Activated T-helper 1 cell treated with anti-CD3 and anti-CD28 coated beads, Interleukin-12 subunit alpha, Interleukin-12 subunit beta, Interleukin-2, Interleukin-4 antibody, amounts not matched to agents 30 ng/mL and 10 ng/mL and 1 ng/mL, durations not matched to agents 14 hours and 24 hours and 36 hours (primary cell): ENCODE measurements at places on chromosomes 2 and 18. TPM values are rescaled to one million over a fixed set of nuclear protein-coding genes. Genes with fewer than 3 reads are reported as not detected.

- H3K4me3 ChIP-seq: no peak overlapping the region
- no peaks in the 10 kb centered on the region for H3K27me3 ChIP-seq
- H3K36me3 ChIP-seq: no peaks in the 10 kb centered on the region
These were observed 242.1 kb downstream of the TMX3 start for GRCh38 chr18:68472701-68473295.

DNA sequence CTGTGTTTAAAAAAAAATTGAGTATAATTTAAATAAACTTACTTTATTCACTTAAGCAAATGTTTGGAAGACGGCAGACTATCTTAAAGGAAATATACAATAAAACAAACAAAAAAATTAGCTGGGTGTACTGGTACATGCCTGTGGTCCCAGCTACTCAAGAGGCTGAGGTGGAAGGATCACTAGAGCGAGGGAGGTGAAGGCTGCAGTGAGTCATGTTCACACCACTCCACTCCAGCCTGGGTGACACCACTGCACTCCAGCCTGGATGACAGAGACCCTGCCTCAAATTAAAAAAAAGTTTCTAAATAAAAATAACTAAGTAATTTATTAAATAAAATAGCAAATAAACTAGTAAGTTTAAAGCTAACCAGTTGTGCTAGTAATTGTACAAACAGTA lies 7.5 kb downstream of the PUM2 start:
- peaks cover 59% of the 10 kb centered on the region for H3K4me1 ChIP-seq
- DNase-seq: no peak
- no peak overlapping the region for H3K27ac ChIP-seq
- H3K36me3 ChIP-seq: peaks cover 18% of the 10 kb centered on the region

GRCh38 chr18:10755855-10756254 lies 230.0 kb downstream of the NAPG start:
- DNase-seq: no peak
- no peaks in the 10 kb centered on the region for H3K27me3 ChIP-seq
- no peaks in the 10 kb centered on the region for H3K36me3 ChIP-seq
- no peak overlapping the region for H3K27ac ChIP-seq
- no peak overlapping the region for H3K4me3 ChIP-seq

The CCDC85A gene
- not detected in 2 replicates for total RNA-seq

- H3K36me3 ChIP-seq: peaks cover 13% of the 10 kb centered on the region
- peaks cover under 1% of the 10 kb centered on the region for H3K4me1 ChIP-seq
- H3K27me3 ChIP-seq: peaks cover 2% of the 10 kb centered on the region
- no peak overlapping the region for H3K4me3 ChIP-seq
- DNase-seq: no peak
These were observed 96.2 kb downstream of the PMS1 start for GRCh38 chr2:189880429-189880828.

The FTCDNL1 gene
- total RNA-seq: 1.7 and 2.1 TPM in 2 replicates

The CNDP2 gene
- 159 and 164 TPM in 2 replicates for total RNA-seq

DNA sequence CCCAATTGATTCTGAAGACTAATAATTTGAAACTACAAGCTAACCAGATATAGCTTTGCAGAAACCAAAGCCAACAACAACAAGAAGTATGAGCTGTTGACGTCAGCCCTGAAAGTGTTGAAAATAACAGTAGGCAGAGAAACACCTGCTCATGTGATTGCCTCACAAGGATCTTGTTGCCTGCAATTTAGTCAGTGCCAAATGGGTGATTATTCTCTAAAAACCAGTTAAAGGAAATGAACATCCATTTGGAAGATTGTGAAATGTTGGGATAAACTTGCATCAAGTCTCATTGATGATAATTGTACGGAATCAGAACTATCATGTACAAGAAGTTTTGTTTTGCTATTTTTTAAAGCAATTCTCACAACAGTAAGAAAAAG lies 2.8 kb downstream of the CYTIP start:
- peaks cover 51% of the 10 kb centered on the region for H3K4me1 ChIP-seq
- no peaks in the 10 kb centered on the region for H3K27me3 ChIP-seq
- no peak for DNase-seq
- H3K27ac ChIP-seq: peak overlapping the region; percentile 99

The SIX3 gene
- not detected in 2 replicates for total RNA-seq

The SLC14A1 gene
- total RNA-seq: 0.10 and 0.49 TPM in 2 replicates

DNA sequence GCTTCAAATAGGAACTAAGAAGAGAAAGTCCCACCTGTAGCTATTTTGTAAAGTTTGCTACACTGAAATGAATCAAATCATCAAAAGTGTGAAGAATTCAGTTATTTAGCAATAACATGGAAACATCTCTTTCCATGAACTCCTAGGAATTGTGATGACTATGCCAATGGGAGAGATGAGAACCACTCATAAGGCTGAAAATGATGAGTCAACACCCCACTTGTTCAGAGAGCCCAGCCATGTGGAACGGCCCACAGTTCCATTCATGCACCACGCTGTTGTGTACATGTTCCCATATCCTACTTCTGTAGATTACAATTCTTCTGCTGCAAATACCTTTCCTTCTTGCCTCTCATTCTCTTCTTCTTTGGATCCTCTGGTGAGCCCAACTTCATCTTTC lies 645.5 kb upstream of the ID2 start:
- DNase-seq: no peak
- H3K36me3 ChIP-seq: peaks cover 5% of the 10 kb centered on the region
- H3K27me3 ChIP-seq: peaks cover 2% of the 10 kb centered on the region
- no peaks in the 10 kb centered on the region for H3K4me1 ChIP-seq
- no peak overlapping the region for H3K4me3 ChIP-seq

DNA sequence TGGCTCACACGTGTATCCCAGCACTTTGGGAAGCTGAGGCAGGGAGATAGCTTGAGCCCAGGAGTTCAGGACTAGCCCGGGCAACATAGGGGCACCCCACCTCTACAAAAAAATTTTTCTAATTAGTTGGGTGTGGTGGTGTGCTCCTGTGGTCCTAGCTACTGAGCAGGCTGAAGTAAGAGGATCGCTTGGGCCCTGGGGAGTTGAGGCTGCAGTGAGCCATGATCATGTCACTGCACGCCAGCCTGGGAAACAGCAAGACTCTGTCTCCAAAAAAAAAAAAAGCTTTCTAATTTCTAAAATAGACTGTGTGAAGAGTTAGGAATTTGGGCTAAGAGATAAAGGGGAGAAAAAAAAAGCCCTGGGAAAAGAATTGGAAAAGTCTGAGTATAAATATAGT lies 51.9 kb upstream of the NAB1 start:
- no peak overlapping the region for H3K4me3 ChIP-seq
- H3K36me3 ChIP-seq: no peaks in the 10 kb centered on the region
- no peak for DNase-seq
- H3K27me3 ChIP-seq: no peaks in the 10 kb centered on the region

The CD8B2 gene
- total RNA-seq: 0.37 and 0.54 TPM in 2 replicates

The FABP1 gene
- total RNA-seq: not detected in 2 replicates

The PLCD4 gene
- 0.54 and 0.62 TPM in 2 replicates for total RNA-seq

DNA sequence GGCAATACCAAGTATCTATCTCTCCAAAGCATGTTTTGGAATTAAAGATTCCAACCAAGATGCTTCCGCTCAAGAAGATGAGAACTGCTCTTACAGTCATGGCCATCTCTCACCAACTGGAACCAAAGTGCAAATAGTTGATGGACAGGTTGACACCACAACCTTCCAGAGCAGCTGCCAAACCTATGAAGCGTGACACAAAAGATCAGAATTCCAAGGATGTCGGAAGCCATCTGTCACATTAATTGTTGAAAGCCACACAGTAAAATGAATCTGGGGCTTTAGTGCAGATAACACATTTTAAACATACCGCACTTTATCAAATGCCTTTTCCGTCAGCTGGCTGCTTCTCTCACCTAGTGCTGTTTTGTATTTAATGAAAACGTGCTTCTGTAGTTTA lies 195.7 kb downstream of the CDH20 start:
- no peaks in the 10 kb centered on the region for H3K27me3 ChIP-seq
- no peak overlapping the region for H3K27ac ChIP-seq

- DNase-seq: peak; percentile 34
- H3K4me1 ChIP-seq: peaks cover 20% of the 10 kb centered on the region
- H3K27me3 ChIP-seq: peaks cover 2% of the 10 kb centered on the region
- peak overlapping the region; percentile 68 for H3K4me3 ChIP-seq
- peak overlapping the region; percentile 82 for H3K27ac ChIP-seq
These were observed 7.9 kb upstream of the PDCL3 start for GRCh38 chr2:100554798-100555407.

DNA sequence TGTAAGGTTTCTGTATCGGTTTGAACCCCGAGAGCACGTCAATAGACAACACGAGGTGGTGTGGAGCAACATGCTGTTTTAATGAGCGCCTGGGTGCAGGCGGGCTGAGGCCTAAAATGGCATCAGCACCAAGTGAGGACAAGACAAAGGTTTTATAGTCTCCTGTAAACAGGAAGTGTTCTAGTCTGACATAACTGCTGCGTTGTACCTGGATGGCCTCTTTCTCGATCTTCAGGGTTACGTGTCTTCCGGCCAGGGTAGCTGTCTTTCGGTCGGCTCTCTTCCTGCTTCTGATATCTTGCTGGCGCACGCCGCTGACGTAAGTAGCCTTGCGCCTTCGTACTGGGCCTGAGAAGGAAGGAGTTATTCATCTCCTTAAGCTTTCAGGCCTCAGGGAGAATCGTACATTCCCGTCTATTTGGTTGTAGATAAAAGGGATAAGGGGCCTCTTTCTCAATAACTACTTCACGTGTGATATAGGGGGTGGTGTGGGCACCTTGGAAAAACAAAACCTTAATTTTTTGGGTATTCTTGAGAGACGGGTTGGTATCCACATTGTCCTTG lies 53.5 kb downstream of the KYNU start:
- no peak overlapping the region for H3K4me3 ChIP-seq
- no peaks in the 10 kb centered on the region for H3K27me3 ChIP-seq
- H3K27ac ChIP-seq: no peak overlapping the region
- no peaks in the 10 kb centered on the region for H3K36me3 ChIP-seq

- H3K27me3 ChIP-seq: peaks cover 25% of the 10 kb centered on the region
- H3K4me1 ChIP-seq: peaks cover 12% of the 10 kb centered on the region
These were observed 61.4 kb downstream of the DIPK1C start for GRCh38 chr18:74395648-74396154.

The NT5DC4 gene
- not detected in 2 replicates for total RNA-seq

GRCh38 chr2:144936442-144936841 lies 416.5 kb upstream of the ZEB2 start:
- no peak overlapping the region for H3K27ac ChIP-seq
- H3K36me3 ChIP-seq: no peaks in the 10 kb centered on the region
- no peaks in the 10 kb centered on the region for H3K27me3 ChIP-seq
- DNase-seq: no peak

The PSD4 gene
- 249 and 257 TPM in 2 replicates for total RNA-seq

DNA sequence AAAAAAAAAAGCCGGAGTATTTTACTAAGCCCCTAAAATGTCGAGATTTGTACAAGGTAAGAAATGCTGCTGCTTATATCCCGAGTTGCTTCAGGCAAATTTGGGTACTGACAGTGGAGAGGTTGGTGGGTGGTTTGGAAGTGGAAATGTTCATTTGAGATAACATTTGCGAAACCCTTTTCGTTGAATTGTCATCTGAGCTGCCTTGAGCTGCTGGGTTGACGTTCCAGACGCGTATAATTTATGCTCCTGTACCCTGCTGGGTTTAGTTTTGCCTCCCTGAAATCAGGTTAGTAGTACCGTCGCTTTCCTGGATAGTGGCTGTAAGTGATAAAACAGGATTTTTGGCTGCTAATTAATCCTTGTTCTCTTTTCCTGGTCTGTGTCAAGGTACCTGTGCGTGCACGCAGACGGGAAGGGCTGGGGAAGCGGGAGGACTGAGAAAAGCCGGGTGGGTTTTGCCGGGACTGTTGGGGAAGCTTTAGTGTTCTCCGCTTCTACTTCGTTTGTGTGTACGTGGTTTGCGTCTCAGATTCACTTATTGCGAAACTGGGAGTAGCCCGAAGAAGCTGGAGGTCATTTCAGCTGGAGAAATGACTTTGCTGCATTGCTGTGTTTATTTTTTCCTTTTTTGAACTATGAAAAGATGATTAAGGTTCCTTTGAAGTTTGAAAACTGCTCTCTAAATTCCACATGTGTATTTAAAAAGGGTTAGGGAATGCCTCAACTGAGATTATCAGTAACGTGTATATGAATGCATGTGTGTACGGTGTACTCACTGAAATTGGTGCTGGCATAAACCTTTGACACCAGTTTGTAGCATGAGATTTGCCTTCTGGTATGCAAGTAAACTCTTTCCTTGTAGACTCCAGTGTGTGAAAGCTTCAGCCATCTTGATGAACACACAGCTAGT lies 709 bp downstream of the UGP2 start:
- H3K36me3 ChIP-seq: peaks cover 22% of the 10 kb centered on the region
- H3K4me1 ChIP-seq: peaks cover 52% of the 10 kb centered on the region
- H3K27me3 ChIP-seq: no peaks in the 10 kb centered on the region
- H3K4me3 ChIP-seq: peak overlapping the region; percentile 99
- H3K27ac ChIP-seq: peak overlapping the region; percentile 99

- H3K4me1 ChIP-seq: no peaks in the 10 kb centered on the region
- H3K36me3 ChIP-seq: no peaks in the 10 kb centered on the region
- DNase-seq: no peak
- H3K27ac ChIP-seq: no peak overlapping the region
These were observed 239.8 kb downstream of the CALCRL start for GRCh38 chr2:187208199-187208785.

The UGT1A8 gene
- not detected in 2 replicates for total RNA-seq

- no peaks in the 10 kb centered on the region for H3K27me3 ChIP-seq
- H3K36me3 ChIP-seq: no peaks in the 10 kb centered on the region
- no peaks in the 10 kb centered on the region for H3K4me1 ChIP-seq
- H3K4me3 ChIP-seq: no peak overlapping the region
These were observed 108.7 kb downstream of the ZNF521 start for GRCh38 chr18:25243257-25243656.

GRCh38 chr2:185817991-185818390 lies 79.4 kb downstream of the FSIP2 start:
- no peaks in the 10 kb centered on the region for H3K27me3 ChIP-seq
- H3K27ac ChIP-seq: no peak overlapping the region
- H3K4me1 ChIP-seq: no peaks in the 10 kb centered on the region
- no peaks in the 10 kb centered on the region for H3K36me3 ChIP-seq

GRCh38 chr2:128784626-128785306 lies 466.1 kb upstream of the HS6ST1 start:
- no peak overlapping the region for H3K4me3 ChIP-seq
- no peaks in the 10 kb centered on the region for H3K36me3 ChIP-seq
- H3K27ac ChIP-seq: no peak overlapping the region

GRCh38 chr2:70450641-70451250 lies 102.9 kb downstream of the TGFA start:
- H3K36me3 ChIP-seq: no peaks in the 10 kb centered on the region
- DNase-seq: no peak
- H3K4me1 ChIP-seq: no peaks in the 10 kb centered on the region
- H3K4me3 ChIP-seq: no peak overlapping the region
- no peak overlapping the region for H3K27ac ChIP-seq

The MC2R gene
- total RNA-seq: not detected in 2 replicates
